Left renal cortex interstitium (tissue), 4 donors: ENCODE measurements at places on chromosomes 11 and 22. TPM values are rescaled to one million over a fixed set of nuclear protein-coding genes. Genes with fewer than 3 reads are reported as not detected.

The GLYAT gene
- 103 TPM for polyA plus RNA-seq

- DNase-seq: no peak
These were observed 79.2 kb downstream of the BRD1 start for GRCh38 chr22:49748514-49748913.

The ZNF214 gene
- polyA plus RNA-seq: 12.9 TPM

DNA sequence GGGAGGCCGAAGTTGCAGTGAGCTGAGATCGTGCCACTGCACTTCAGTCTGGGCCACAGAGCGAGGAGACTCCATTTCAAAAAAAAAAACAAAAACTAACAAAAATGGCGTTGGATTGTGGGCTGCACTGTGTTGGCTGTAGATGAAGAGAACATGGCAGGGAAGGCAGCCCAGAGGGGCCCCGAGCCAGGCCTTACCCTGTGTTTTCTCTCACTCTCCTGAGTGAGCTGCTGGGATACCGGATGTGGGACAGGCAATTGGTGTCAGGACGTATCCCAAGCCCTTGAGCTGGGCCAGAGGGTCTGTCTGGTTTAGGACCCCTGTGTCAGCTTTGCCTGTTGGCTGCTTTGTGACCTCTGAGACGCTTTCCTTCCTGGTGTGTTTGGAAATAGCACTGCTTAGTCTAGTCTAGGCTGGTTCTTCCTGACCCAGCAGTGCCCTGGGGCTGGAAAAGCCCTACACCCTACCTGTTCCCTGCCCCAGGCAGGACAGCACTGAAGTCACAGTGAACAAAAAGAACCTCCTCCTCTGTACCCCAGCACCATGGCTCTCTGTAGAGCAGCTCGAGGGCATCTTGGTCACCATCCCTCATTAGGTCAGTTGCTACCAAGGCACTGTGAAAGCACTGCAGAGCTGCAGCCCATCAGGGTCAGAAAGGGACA lies 17.8 kb downstream of the CHADL start:
- DNase-seq: no peak

DNA sequence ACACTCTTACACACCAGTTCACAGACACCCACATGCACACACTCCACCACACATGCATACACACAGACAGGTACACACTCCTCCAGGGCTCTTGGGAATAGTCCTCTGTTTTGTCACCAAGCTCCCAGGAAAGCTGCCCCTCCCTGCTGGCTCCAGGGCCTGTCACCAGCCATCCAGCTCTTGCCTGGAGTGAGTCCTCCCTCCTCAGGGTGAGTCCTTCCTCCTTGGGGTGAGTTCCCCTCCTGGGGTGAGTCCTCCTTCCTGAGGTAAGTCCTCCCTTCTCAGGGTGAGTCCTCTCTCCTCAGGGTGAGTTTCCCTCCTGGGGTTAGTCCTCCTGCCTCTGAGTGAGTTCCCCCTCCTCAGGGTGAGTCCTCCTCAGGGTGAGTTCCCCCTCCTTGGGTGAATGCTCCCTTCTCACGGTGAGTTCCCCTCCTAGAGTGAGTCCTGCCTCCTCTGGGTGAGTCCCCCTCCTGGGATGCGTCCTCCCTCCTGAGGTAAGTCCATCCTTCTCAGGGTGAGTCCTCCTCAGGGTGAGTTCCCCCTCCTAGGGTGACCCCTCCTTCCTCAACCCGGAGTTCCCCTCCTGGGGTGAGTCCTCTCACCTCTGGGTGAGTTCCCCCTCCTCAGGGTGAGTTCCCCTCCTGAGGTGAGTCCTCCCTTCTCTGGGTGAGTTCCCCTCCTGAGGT lies 100.6 kb upstream of the FGF3 start:
- DNase-seq: no peak

The DNAJB7 gene
- 0.20 TPM for polyA plus RNA-seq

The CBLIF gene
- polyA plus RNA-seq: not detected

DNA sequence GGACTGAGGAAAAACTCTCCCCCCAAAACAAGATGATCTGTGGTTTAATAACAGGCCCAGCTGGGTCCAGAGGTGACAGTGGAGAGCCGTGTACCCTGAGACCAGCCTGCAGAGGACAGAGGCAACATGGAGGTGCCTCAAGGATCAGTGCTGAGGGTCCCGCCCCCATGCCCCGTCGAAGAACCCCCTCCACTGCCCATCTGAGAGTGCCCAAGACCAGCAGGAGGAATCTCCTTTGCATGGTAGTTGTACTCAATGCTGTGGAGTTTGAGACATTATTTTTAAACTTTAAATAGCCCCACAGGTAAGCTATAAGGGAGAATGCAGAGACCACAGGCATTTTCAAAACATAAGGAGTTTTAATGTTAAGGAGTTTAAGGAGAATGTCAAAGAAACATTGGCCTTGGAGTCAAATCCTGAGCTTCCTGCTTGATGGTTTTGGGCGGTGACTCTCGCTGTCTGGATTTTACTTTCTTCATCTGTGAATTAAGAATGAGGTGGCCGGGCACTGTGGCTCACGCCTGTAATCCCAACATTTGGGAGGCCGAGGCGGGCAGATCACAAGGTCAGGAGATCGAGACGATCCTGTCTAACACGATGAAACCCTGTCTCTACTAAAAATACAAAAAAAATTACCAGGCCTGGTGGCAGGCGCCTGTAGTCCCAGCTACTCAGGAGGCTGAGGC lies 6.8 kb downstream of the APOL1 start:
- no peak for DNase-seq

- DNase-seq: no peak
These were observed 22.4 kb downstream of the EHF start for GRCh38 chr11:34643311-34643710.

The CYP2D6 gene
- 1.8 TPM for polyA plus RNA-seq

DNA sequence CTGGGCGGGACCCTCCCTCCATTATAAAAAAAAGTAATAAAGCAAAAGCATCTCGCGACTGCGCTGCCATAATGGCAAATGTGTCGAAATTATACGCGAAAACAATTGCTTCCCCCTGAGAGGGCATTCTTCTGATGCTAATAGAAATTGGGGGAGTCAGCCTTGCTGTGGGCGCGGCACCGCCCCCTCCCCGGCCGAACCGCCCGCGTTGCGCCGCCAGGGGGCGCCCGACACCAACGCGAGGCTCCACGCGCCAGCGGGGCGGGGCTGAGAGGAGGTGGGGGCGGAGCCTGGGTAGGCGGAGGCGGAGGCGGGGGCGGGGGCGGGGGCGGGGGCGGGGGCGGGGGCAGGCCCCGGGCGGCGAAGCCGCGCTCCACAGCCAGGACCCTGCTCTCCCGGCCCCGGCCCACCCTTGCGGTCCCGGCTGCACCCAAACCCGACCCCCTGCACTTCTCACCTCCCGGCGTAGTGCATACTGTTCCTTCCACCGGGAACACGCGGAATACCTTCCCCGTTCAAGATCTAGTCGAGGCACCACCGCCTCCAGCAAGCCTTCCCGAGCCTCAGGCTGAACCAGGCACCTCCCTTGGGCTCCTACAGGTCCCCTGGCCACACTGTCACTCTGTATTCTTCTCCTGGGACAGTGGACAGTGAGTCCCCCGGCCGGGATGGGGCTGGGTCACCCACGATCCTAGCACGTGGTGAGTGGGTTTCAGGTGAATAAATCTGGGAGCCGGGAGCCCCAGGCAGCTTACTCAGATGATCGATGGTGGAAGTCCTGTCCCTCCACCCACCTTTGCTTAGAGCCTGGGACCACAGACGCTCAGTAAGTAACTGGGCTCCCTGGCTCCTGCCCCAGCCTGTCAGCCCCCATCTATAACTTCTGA lies 15.5 kb upstream of the UPK3A start:
- DNase-seq: peak; percentile 75

GRCh38 chr11:61071208-61071681 lies 31.0 kb upstream of the CD5 start:
- no peak for DNase-seq
